Spinal cord (tissue), 10 donors: ENCODE measurements at places on chromosomes 3 and 15.

DNA sequence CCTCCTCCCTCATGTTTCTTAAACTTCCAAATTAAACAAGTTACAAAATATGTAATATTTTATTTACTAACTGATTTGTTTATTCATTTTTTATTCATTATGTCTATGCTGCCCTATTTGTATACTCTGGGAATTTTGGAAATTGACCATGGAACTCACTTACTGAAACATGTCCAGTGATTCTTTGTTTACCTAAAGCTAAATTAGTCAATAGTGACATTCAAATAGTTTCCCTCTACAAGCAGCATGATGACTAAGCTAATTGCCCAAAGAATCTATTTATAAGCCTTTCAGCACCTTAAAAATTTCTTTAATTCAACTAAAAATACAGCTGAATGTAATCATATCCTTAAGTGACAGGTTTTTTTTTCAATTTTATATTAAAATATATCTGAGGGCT is 437.7 kb downstream of the SI start:
- no peaks in the 10 kb centered on the region for H3K27me3 ChIP-seq
- H3K36me3 ChIP-seq, result no peaks in the 10 kb centered on the region
- DNase-seq, result no peak
- no peak overlapping the region for H3K27ac ChIP-seq
- H3K4me3 ChIP-seq, result no peak overlapping the region

GRCh38 chr3:52552089-52552488 is 15.7 kb downstream of the UQCC5 start:
- no peaks in the 10 kb centered on the region for H3K4me1 ChIP-seq
- H3K27me3 ChIP-seq, result no peaks in the 10 kb centered on the region
- H3K27ac ChIP-seq, result no peak overlapping the region
- DNase-seq, result no peak
- peaks cover 46% of the 10 kb centered on the region for H3K36me3 ChIP-seq

DNA sequence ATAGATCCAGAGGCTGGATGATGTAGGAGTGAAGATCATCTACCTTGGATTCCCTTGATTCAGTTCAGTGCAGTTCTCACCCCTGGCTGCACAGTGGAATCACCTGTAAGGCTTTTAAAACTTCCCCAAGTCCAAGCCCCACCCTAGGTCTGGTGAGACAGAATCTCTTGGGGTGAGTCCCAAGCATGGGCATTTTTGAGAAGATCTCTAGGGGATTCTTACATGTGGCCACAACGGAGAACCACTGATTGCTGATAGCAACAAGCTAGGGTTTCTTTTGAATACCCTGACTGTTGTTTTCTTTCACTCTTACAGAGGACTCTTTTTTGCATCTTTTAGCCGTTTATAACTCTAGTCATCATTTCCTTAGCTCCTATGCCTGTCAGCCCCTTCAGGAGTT is 204.9 kb upstream of the RASGRP1 start:
- DNase-seq, result no peak
- no peaks in the 10 kb centered on the region for H3K27me3 ChIP-seq
- no peak overlapping the region for H3K27ac ChIP-seq
- no peak overlapping the region for H3K4me3 ChIP-seq
- H3K4me1 ChIP-seq, result no peaks in the 10 kb centered on the region
- H3K36me3 ChIP-seq, result no peaks in the 10 kb centered on the region

DNA sequence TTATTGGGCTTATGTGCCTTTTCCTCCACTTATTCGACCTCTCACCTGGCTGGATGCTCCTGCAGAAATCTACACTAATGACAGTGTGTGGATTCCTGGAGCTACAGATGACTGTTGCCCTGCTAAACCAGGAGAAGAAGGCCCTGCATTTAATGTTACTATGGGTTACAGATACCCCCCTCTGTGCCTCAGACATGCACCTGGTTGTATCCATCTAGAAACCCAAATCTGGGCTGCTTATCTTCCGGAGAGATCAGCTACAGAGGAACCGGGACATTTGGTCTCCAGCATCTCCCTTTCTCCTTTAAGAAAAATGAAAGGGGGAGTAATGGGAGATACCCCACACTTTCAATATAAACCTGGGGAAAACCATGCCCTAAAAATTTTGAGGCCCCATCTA is 710.0 kb downstream of the ROBO1 start:
- no peak overlapping the region for H3K4me3 ChIP-seq
- no peaks in the 10 kb centered on the region for H3K27me3 ChIP-seq
- H3K36me3 ChIP-seq, result no peaks in the 10 kb centered on the region
- no peak overlapping the region for H3K27ac ChIP-seq
- DNase-seq, result no peak

DNA sequence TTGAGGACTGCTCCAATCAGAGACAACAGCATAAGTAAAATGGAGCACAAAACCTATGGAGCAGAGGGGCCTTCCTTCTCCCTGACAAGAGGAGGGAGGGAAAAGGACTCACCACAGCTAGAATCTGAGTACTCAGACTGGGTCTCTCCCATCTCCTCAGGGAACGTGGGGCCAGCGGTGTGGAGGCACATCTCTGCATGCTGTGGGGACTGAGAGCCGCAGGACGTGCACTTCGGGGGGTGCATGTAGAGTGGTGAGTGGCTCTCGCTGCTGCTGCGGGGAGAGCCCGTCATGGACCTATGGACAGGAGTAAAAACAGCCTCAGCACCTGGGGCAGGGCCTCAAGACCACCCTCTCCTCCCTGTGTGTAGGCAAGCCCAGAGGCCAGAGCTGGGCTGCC is 17.0 kb downstream of the BCL6 start:
- no peaks in the 10 kb centered on the region for H3K27me3 ChIP-seq
- no peak overlapping the region for H3K4me3 ChIP-seq
- no peak overlapping the region for H3K27ac ChIP-seq
